GM23338 (cell line): ENCODE measurements at places on chromosomes 5 and 9.

DNA sequence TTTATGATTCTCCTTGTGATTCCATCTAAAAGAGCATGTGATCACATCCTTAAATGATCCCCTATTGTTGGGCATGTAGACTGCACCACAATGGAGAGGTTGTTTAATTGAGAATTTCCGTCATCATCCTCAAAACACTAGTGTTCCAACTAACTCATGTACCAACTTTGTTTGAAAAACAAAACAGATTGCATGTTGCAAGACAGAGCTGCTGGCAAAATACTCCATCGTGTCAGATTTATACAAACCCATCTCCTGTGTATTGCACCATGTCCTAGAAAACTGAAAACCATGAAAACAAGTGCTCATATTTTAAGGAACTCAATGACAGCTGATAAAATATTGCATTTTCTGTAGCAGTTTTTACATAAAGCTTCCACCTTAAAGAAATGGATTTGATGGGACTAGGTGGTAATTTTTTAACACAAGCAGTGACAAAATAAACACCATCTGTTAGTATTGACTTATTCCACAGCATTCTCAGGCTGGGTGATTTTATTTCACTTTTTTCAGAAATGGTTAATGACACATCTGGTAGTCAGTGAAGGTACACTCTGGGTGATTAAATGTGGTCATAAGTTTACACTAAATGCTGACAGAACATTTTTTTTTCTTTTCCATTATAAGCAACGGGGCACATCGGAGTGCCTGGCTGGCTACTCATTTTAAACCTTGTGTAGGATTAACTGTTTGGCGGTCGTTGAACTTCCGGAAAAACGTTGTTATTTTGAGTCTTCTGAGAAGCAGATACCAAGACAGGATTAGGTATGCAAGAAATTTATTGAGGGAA lies 602.9 kb upstream of the WWC1 start:
- no peak for DNase-seq

DNA sequence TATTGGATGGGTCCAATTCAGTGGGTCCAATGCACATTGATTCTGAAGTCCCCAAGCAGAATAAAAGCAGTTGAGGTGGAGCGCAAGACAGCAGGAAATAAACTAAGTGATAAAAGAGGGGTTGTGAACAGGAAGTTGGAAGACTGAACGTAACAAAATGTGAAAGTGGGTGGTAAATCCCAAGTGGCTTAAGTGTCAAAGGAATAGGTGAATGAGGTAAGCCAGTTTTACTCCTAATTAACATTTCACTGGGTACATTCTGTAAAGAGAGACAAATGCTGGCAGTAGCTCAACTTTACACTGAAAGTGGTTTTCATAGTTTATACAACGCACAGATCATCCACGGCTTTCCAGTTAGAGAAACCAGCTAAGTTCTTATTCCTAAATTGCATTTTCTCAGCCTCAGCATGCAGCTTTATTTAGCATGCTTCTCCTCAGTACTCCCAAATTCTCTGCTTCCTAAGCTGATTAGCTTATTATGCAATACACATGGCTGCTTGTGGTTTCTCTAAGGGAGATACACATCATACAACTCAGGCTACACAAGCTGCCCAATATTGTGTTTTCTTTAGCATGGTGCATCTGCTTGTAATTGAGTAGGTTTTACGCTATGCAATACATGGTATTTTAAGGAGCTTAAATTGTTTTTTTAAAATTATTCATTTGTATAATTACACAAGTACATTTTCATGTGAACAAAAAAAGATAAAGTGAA lies 34.2 kb upstream of the HSD17B4 start:
- no peak for DNase-seq

- peak; percentile 15 for DNase-seq
Measured at GRCh38 chr5:35430381-35431162, 187.1 kb upstream of the SPEF2 start.

- no peak for DNase-seq
Measured at GRCh38 chr9:90872835-90873294, 71.2 kb downstream of the SYK start.

DNA sequence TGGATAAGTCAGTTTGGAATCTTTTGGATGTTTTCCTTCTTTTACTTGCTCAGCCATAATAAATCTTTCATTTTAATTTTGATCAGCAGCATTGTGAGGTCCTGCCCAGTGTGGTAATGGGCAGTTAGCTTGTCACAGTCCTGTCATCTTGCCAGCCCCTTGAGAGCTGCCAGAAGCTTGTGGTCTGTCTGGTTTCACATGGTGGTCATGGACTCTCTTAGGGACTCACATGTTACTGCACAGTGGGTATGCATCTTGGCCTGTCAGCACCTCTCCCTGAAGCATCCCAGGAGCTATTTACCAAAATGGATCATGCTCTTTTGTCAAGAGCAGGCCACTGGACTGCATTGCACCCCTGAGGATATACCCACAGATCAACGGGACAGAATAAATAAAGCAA lies 60.3 kb downstream of the DAPK1 start:
- DNase-seq, result no peak

DNA sequence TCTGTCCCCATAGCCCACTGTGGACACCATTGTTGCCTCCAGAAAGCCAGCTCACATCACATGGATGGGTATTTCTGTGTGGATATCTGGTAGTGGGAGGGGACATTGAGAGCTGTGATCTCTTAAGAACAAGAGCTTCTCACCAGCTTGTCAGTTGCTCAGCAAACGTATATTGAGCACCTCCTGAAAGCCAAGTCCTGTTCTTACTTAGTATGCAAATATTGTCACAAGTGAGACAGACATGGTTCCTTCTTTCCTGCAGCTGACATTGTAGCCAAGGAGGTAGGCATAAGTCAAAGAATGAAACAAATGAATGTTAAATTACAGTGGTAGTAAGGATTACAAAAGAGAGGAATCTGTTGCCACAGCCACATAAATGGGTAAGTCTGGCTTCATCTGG lies 3.8 kb downstream of the TCOF1 start:
- no peak for DNase-seq

GRCh38 chr9:32177396-32177795 lies 207.0 kb upstream of the ACO1 start:
- no peak for DNase-seq

- no peak for DNase-seq
Measured at GRCh38 chr9:83106263-83106662, 43.3 kb upstream of the RASEF start.

DNA sequence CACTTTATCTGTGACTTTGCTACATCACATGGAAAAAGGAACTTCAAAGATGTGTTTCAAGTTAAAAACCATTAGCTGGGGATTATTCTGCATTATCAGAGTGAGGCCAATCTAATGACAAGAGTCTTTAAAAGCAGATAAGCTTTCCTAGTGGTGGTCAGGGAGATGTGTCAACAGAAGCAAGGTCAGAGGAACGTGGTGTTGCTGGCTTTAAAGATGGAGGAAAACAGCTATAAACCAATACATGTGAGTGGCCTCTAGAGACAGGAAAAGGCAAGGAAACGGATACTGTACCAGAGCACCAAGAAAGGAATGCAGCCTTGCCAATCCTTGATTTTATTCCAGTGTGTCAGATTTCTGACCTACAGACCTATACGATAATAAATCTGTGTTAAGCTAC lies 204.2 kb downstream of the TAF11L14 start:
- peak; percentile 34 for DNase-seq

- no peak for DNase-seq
Measured at GRCh38 chr5:59487772-59488729, 405.5 kb downstream of the PDE4D start.

DNA sequence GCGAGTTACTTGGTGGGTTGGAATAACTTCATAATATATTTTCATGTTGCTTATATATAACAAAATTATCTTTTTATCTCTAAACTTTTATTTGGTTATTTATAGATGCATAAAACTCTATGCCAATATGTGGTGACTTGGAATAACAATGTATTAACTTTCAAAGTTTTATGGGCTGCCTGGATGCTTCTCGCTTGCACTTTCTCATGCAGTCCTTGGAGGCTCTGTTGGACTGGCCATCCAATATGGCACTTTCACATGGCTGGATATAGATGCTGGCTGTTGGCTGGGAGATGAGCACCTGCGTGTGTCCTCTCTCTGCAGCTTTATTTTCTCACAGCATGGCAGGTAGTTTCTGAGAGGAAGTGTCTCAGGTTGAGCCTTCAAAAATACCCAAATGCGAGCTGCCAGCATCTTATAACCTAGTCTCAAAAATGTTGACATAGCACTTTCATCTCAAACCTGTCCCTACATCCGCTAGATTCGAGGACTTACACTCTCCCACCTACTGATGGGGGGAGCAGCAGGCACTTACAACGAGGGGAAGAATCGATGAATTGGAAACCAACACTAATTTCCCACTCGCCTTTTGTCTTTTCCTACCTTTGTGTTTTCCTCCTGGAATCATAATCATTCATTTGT lies 48.3 kb upstream of the SMARCA2 start:
- DNase-seq, result no peak

GRCh38 chr5:117065800-117066199 lies 491.2 kb upstream of the SEMA6A start:
- DNase-seq, result no peak

- DNase-seq, result no peak
Measured at GRCh38 chr5:111254613-111255012, 30.4 kb downstream of the CAMK4 start.

DNA sequence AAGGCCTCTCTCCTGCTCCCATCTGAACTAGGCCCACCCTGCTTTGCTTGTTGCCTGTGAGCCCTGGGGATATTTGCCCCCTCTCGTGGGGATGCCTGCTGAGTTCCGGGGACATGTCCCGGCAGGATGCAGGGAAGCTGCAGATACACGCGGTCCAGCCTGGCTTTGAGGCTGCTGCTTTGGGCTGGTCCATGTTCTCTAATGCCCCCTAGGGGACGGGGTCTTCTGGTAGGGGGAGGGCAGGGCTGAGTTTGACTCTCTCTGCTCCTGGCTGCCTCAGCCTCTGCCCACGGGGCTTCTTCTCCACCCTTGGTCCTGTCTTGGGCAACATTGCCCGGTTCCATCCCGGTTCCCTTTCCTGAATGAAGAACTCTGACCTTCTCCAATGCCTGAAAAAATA lies 84.9 kb upstream of the ASS1 start:
- DNase-seq, result peak; percentile 53

GRCh38 chr5:109691996-109692395 lies 2.3 kb downstream of the MAN2A1 start:
- no peak for DNase-seq

DNA sequence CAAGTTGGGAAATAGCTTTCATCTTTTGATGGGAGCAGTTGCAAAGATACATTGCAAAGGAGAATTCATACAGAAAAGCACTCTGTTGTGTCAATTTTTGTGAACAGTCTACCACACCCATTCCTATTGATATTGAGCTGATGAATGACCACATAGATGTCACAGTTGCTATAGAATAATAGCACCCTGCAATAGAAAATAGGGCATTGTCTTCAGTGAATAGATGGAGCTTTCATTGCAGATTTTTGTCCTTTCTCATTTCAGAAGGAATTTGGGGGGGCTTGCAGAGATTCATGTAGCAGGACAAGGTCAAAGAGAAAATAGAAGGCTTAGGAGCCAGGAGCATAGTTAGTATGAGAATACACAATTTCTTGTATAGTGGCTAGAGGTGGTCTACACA lies 237.9 kb downstream of the TMEM38B start:
- no peak for DNase-seq

GRCh38 chr9:2260417-2261306 lies 245.5 kb downstream of the SMARCA2 start:
- no peak for DNase-seq

GRCh38 chr9:93126825-93127368 lies 7.2 kb downstream of the NINJ1 start:
- peak; percentile 32 for DNase-seq

DNA sequence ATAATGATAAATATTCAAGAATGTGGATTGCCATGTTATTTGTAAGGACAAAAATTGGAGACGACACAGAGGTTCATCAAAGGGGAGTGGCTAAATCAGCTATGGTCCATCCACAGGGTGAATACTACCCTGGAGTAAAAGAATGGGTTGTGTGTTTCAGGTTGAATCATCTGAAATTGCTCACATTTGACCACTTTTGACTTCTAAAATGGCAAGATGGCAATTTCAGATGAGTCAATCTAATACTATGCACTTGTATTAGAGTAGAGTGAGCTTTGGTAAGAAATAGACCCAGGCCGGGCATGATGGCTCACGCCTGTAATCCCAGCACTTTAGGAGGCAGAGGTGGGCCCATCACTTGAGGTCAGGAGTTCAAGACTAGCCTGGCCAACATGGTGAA lies 131.8 kb downstream of the GAPVD1 start:
- DNase-seq, result no peak

- peak; percentile 52 for DNase-seq
Measured at GRCh38 chr9:130445268-130445983, 665 bp downstream of the ASS1 start.
